ENCODE measurements at places on chromosomes 1 and 21.

- no peak for DNase-seq
Observed at GRCh38 chr1:185157599-185158412, 839 bp downstream of the SWT1 start.

- no peak for DNase-seq
Observed at GRCh38 chr1:223738465-223739365, 26.4 kb downstream of the CAPN2 start.

DNA sequence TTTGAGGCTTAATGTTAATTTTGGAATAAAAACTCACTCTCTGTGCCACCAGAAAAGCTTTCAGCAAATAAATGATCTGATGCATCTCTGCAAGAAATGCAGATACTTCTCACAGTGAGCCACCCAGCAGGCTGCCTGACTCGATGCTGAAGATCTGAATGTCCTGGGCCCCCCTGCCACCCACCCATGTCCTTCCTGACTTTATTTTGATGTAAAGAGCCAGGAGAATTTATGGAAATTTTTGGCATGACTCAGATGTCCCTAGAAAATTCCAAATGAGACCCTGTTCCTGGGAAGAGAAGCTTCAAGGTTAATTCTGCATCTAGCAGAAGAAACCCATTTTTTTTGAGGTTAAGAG, 62.8 kb upstream of the COA6 start:
- DNase-seq, result no peak

- DNase-seq, result no peak
Observed at GRCh38 chr1:236185687-236186086, 43.3 kb downstream of the GPR137B start.

- DNase-seq, result no peak
Observed at GRCh38 chr1:57067863-57068262, 102.0 kb upstream of the C8B start.

DNA sequence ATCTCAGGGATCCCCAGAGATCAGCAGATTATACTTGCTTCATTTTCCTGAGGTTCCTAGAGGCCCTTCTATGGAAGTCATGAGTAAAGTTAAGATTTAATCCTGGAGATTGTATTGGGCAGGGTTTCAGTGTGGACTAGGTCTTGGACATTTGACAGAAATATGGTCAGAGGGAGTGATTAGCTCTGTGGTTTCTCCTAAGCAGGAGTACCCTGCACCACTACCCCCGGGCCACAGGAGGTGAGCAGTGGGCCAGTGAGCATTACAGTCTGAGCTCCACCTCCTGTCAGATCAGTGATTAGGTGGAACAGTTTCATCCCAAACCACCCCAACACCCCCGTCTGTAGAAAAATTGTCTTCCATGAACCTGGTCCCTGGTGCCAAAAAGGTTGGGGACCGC, 43.2 kb downstream of the PHACTR4 start:
- no peak for DNase-seq

DNA sequence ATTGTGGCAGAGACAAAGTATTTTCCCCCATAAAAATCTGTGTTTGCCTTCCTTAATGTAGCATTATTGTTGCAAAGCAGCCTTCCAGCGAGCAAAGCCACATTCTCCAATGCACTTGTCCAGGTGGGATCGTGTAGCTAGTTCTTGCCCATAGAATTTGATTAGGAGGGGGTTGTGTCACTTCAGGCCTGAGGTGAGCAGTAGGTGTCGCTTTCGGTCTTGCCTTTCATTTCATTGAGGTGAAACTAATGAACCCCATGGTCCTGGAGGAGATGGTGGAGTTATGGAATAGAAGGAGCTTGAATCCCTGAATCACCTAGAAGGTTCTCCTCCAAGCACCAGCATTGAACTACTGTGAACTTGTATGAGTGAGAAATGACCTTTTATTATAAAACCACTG, 318.9 kb upstream of the PBX1 start:
- no peak for DNase-seq
